Fibroblast of lung (primary cell): ENCODE measurements at places on chromosomes 2 and 18. TPM values are rescaled to one million over a fixed set of nuclear protein-coding genes. Genes with fewer than 3 reads are reported as not detected.

GRCh38 chr2:27566628-27567027 lies 16.2 kb upstream of the ZNF512 start:
- H3K4me3 ChIP-seq: no peak overlapping the region
- H3K27me3 ChIP-seq: no peaks in the 10 kb centered on the region
- H3K4me1 ChIP-seq: no peaks in the 10 kb centered on the region
- DNase-seq: peak; percentile 25

The SNORC gene
- total RNA-seq: 0.77 and 0.83 TPM in 2 replicates

DNA sequence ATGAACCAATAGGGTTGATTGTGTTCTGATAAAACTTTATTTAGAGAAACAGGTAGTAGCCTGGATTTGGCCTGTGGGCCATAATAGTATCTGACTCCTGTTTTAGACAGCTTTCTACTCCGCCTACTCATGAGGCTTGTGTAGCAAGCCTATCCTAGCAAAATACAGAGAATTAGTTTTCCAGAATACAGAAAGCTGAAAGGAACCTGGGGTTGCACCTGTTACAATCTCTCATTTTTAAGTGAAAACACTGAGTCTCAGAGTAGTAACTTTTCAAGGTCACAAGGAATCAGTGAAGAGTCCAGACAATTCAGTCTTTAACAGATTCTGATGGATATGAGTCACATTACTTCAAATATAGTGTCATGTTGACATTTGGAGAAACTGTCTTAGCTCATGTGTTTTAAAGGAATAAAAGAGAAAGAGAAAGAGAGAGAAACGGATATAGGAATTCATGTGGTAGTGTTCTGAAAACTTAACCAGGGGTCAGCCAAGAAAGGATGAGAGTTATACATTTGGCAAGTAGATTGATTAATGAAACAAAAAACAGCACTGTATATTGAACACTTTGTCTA lies 17.0 kb downstream of the ARHGAP28 start:
- H3K4me3 ChIP-seq: no peak overlapping the region
- no peak overlapping the region for H3K27ac ChIP-seq
- H3K36me3 ChIP-seq: no peaks in the 10 kb centered on the region
- no peak for DNase-seq
- no peaks in the 10 kb centered on the region for H3K27me3 ChIP-seq

The MARCO gene
- total RNA-seq: not detected in 2 replicates

The ARHGAP25 gene
- 3.1 and 5.8 TPM in 2 replicates for total RNA-seq

GRCh38 chr18:8139127-8139527 lies 470.1 kb upstream of the RAB12 start:
- H3K4me3 ChIP-seq: no peak overlapping the region
- no peak overlapping the region for H3K27ac ChIP-seq
- H3K36me3 ChIP-seq: no peaks in the 10 kb centered on the region
- DNase-seq: no peak
- H3K27me3 ChIP-seq: no peaks in the 10 kb centered on the region

DNA sequence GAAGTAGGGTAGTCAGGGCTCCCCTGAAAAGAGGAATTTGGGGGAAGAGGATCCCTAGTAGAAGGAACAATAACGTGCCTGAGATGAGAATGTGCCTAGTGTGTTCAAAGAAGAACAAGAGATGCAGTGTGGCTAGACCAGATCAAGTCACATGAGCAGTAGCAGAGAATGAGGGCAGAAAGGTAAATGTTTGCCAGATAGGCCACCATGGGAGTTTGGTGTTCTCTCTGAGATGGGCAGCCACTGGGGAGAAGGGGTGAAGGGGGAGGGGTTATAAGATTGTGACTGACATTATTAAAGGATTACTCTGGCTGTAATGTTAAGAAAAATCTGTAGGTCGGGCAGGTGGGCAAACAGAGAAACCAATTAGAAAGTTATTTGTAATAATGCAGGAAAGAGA lies 166.0 kb downstream of the LCLAT1 start:
- H3K27ac ChIP-seq: no peak overlapping the region
- no peak overlapping the region for H3K4me3 ChIP-seq
- no peak for DNase-seq
- H3K27me3 ChIP-seq: no peaks in the 10 kb centered on the region

The SERPINB12 gene
- not detected in 2 replicates for total RNA-seq

GRCh38 chr2:11743366-11743765 lies 3.1 kb upstream of the LPIN1 start:
- peaks cover 27% of the 10 kb centered on the region for H3K4me1 ChIP-seq
- H3K36me3 ChIP-seq: no peaks in the 10 kb centered on the region
- no peak for DNase-seq
- peak overlapping the region; percentile 48 for H3K27ac ChIP-seq
- no peak overlapping the region for H3K4me3 ChIP-seq

DNA sequence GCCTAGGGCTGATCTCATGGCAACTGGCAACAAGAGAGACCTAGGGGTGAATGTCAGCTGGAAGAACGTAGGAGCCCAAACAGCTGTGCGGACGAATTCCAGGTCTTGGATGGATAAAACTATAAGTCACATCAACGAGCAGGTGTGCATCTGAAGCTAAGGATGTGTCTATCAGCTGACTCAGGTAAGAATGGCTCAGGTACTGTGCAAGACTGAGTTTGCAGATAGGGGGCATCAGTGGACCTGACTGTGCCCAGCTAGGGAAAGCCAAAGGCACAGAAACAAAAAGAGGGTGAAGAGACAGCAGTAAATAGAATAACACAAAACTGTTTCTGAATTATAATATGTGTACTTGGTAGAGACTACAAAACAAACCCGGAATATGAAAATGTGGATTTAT lies 357.3 kb downstream of the ZEB2 start:
- no peaks in the 10 kb centered on the region for H3K27me3 ChIP-seq
- H3K4me1 ChIP-seq: no peaks in the 10 kb centered on the region
- no peak overlapping the region for H3K27ac ChIP-seq
- H3K4me3 ChIP-seq: no peak overlapping the region

The TWIST2 gene
- 36.0 and 118 TPM in 2 replicates for total RNA-seq

The RNF144A gene
- total RNA-seq: 0.17 and 0.26 TPM in 2 replicates

DNA sequence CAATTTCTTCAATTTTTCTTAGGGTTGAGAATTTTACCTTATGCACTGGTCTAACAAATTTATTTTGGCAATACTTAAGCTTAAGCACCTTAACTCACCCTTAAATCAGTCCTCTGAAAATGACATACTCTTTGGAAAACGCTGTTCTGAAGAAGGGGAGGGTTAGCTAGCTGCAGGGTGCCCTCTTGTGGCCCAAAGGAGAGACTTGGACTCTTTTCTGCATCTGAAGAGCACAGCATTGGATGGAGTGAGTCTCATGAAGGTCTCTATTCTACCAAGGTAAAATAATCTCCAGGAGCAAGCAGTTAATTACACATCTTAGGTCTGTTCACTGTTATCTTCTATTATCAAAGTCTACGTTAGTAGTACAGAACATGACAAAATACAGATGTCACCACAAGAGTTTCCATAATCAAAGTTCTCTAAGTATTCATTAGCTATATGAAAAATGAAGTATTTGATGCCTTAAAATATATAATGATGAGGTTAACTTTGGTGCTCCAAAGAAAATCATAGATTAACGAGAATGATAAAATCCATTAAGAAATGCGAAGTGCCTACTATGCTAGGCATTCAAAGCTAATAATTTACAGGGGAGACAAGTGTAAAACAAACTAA lies 24.4 kb downstream of the PUM2 start:
- DNase-seq: peak; percentile 55
- H3K36me3 ChIP-seq: peaks cover 3% of the 10 kb centered on the region
- no peak overlapping the region for H3K27ac ChIP-seq
- no peaks in the 10 kb centered on the region for H3K27me3 ChIP-seq
- no peak overlapping the region for H3K4me3 ChIP-seq
- H3K4me1 ChIP-seq: no peaks in the 10 kb centered on the region

GRCh38 chr2:230942920-230943896 lies 18.2 kb upstream of the GPR55 start:
- no peaks in the 10 kb centered on the region for H3K36me3 ChIP-seq
- H3K4me3 ChIP-seq: no peak overlapping the region
- H3K27ac ChIP-seq: no peak overlapping the region
- DNase-seq: peak; percentile 5
- H3K4me1 ChIP-seq: no peaks in the 10 kb centered on the region

The ANKMY1 gene
- 3.9 and 7.4 TPM in 2 replicates for total RNA-seq

- no peak overlapping the region for H3K27ac ChIP-seq
- no peaks in the 10 kb centered on the region for H3K4me1 ChIP-seq
- H3K27me3 ChIP-seq: no peaks in the 10 kb centered on the region
- no peaks in the 10 kb centered on the region for H3K36me3 ChIP-seq
These were observed 16.5 kb downstream of the B3GNT7 start for GRCh38 chr2:231411831-231412617.

DNA sequence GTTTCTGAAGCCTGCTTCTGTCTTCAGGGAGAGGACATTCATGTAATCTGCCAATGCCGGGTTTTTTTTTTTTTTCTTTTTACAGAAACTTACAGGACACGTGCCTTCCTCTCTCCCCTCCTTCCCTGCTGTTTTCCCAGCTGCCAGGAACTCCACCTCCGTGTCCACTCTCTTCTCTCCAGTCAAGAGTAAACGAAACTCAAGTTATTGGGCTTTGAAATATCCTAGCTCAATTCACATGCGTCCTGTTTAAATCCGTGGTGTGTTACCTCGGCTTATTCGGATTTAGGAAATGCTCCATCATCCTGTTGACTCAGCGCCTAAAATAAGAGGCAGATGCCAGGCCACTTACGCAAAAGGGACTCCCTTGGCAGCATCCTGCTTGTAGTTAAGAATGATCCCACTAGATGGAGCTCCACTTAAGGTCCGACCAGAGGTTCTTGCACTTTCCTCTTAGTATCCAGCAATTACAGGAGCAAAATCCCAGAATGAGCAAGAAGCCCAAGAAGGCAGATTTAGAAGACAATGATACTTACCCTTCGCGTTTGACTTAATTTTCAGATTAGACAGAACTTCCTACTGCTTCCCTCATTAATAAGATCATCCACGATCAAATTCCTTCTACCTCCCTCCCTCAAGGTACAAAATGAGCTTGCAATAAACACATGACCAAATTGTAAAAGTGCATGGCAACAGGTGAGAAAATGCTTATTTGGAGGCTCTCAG lies 97.2 kb upstream of the ZCCHC2 start:
- peaks cover 4% of the 10 kb centered on the region for H3K4me1 ChIP-seq
- no peaks in the 10 kb centered on the region for H3K27me3 ChIP-seq
- DNase-seq: peak; percentile 94
- peak overlapping the region; percentile 31 for H3K4me3 ChIP-seq
- H3K36me3 ChIP-seq: no peaks in the 10 kb centered on the region
- peak overlapping the region; percentile 69 for H3K27ac ChIP-seq

DNA sequence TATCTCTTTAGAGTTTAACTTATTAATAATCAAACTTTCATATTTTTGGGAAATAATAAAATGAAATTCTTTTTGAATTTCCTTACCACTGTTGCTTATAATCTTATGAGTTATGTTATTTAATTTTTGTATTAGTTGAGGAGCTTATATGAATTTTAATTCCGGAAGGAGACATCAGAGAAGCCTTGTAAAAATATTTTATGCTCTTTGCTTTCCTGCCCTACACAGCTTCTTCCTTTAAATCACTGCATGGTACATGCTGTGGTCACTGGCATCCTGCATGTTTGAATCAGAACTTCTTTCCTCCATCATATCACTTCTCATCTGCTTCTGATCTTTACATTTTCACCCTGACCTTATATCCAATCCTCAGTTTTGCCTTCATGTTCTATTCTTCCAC lies 266.7 kb upstream of the ZSWIM2 start:
- DNase-seq: no peak
- no peak overlapping the region for H3K27ac ChIP-seq
- H3K4me1 ChIP-seq: no peaks in the 10 kb centered on the region

DNA sequence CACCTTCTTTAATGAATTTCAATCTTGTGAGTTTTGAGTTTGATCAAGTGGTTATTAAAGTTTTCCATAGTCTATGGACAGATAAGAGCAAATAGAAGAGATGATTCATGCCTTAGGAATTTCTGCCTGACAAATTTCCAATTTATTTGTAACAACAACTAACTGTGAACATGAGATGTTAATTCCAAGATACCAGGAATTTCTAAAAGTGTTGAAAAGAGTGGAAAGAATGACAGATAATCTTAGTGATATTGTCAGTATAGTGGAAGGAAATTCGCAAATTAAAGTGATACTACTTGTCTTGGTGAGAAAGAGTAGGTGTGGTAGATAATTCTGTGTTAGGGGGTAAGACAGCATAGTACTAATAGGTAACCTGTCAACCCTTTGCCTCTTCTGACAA lies 82.4 kb downstream of the AGPS start:
- H3K4me3 ChIP-seq: no peak overlapping the region
- no peaks in the 10 kb centered on the region for H3K27me3 ChIP-seq
- H3K4me1 ChIP-seq: no peaks in the 10 kb centered on the region

The SGPP2 gene
- total RNA-seq: not detected in 2 replicates

DNA sequence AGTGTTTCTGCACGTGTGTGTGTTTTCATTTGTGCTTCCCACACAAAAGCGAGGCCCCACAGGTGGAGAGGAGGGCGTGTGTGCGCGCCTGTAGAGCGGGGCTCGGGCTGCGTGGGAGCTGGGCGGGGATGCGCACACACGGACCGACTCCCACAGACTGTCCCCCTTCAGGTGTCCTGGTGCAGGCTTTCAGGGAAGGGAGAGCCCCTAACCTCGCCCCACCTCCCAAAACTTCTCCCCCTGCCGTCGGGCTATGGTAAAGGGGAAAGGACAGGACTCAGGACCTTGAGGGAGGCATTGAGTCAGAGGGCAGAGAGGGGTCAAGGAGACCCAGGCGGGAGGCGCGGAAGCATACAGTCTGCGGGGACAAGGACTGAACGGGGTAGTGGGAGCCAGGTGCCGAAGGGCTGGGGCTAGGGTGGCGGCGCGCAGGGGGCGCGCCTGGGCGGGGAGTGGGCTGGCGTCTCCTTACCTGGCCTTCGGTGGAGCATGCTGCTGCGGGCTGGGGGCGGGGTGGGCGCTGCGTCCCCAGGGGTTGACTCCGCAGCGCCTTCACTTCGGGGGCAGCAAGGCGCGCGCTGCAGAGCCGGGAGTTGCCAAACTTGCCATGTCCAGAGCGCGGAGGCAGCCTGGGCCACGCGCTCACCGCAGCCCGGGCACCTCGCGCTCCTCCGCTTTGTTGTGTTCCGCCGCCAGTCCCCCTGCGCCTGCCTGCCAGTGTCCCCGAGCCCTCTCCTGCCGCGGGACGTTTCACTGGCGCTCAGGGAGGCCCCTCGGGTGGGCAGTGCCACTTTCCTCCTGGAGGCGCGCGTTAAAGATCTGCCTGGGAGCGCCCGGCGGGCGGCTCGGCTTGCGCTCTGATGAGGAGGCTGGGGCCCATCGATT lies 302.0 kb downstream of the NCKAP5 start:
- peaks cover 2% of the 10 kb centered on the region for H3K4me1 ChIP-seq
- H3K4me3 ChIP-seq: peak overlapping the region; percentile 50
- peak overlapping the region; percentile 36 for H3K27ac ChIP-seq

The MYO5B gene
- total RNA-seq: under 0.01 TPM in 2 replicates

GRCh38 chr18:70506511-70506910 lies 217.7 kb downstream of the SOCS6 start:
- no peak overlapping the region for H3K4me3 ChIP-seq
- H3K36me3 ChIP-seq: no peaks in the 10 kb centered on the region
- DNase-seq: no peak
- no peaks in the 10 kb centered on the region for H3K27me3 ChIP-seq

DNA sequence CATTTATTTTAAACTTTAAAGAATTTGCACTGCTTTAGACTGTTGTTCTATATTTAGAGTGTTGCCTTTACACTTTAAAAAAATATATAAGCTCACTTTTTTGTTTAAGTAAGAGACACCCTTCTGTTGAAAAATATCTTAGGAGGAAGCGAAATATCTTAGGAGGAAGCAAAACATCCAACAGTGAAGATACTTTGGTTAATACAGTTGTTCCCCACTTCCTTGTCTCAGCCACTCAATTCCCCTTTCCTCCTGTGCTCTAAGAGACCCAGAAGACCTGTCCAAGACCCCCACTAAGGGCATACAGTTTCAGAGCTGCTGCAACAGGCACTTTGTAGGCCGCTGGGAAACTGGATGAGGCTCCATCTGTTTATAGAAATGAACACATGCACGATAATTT lies 5.7 kb downstream of the SERPINB8 start:
- no peaks in the 10 kb centered on the region for H3K36me3 ChIP-seq
- H3K27ac ChIP-seq: no peak overlapping the region
- no peaks in the 10 kb centered on the region for H3K27me3 ChIP-seq
- peaks cover 3% of the 10 kb centered on the region for H3K4me1 ChIP-seq
